ENCODE measurements at places on chromosomes 16 and 17.
A peak's percentile ranks its signal among the peaks of the same experiment; 100 is the strongest.

- no peak for DNase-seq
Measured at GRCh38 chr17:74736513-74737298, at the start of gene RAB37. Gene RAB37, plus strand, starts transcription at chr17:74737256. Its CDS starts 17 bp downstream, at chr17:74737273.

GRCh38 chr16:81143921-81144471 is 47.8 kb upstream of the GCSH start:
- no peak for DNase-seq

- DNase-seq: no peak
Measured at GRCh38 chr16:87505834-87506233, 13.0 kb upstream of the ZCCHC14 start.

DNA sequence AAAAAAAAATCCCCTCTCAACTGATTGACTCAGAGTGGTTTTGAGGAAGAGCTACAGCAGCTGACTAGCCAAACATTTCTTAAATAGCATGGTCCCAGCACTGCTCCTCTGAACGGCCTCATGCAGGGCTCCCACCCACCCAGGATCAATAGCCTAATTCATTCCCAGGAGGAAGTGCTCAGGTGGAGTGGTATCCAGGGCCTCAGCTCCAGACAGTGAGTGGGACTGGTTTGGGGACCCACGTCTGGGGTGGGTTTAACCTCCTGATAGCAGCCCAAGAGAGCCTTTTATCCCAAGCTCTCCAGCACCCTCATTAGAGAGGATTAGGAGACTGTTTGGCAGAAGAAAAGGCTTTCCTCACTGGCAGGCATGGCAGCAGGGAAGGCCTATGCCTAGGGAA is 68.5 kb upstream of the CDH5 start:
- no peak for DNase-seq

GRCh38 chr16:339680-340079 is 12.8 kb downstream of the AXIN1 start:
- no peak for DNase-seq

GRCh38 chr16:52384378-52384777 is 162.6 kb downstream of the TOX3 start:
- DNase-seq: no peak

- DNase-seq: no peak
Measured at GRCh38 chr17:27109346-27109745, 184.6 kb upstream of the WSB1 start.

DNA sequence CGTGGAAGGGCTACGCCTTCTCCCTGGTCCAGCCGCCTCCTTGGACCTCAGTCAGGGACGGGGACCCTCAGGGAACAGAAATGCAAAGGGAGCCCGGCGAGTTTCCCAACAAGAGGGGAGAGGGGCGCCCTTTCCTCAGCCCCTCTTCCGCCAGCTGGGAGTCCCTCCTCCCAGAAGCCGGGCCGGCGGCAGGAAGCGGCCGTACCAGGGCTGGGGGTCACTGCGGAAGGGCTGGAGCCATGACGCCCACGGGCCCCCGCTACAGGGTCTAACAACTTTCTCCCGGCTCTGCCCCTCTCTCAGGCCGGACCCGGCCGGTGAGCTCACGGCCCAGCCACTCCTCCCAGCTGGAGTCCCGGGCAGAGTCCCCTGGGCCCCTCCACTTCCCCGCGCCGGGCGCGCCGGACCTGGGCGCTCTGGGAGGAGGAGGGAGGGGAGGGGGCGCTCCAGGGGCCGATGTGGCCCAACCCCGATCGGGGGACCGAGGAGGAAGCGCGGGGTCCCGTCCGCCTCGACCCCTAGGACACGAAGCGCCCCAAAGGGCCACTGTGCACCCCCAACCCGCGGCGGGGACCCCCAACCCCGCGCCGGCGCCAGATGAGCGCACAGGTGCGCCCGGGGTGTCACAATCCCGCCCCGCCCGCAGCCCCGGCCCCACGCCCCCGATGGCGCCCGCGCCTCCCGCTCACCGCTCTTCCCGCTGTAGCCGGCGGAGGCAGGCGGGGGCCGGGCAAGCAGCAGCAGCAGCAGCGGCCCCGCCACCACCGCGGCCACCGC is 578 bp downstream of the PGAP6 start:
- no peak for DNase-seq

DNA sequence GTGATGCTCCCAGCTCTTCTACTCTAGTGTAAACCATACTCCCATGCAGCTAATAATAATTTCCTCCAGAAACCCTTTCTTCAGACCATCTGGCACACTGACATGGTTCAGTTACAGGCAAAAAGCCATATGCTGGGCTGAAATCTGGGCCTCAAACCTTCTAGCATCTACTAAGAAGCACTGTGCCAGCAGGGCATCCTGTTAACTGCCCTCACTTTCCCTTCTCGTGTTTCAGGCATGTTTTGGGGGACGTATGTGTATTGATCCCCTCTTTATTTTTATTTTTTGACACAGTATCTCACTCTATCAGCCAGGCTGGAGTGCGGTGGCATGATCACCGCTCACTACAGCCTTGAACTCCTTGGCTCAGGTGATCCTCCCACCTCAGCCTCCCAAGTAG is 33.3 kb downstream of the STAT5A start:
- DNase-seq: no peak

DNA sequence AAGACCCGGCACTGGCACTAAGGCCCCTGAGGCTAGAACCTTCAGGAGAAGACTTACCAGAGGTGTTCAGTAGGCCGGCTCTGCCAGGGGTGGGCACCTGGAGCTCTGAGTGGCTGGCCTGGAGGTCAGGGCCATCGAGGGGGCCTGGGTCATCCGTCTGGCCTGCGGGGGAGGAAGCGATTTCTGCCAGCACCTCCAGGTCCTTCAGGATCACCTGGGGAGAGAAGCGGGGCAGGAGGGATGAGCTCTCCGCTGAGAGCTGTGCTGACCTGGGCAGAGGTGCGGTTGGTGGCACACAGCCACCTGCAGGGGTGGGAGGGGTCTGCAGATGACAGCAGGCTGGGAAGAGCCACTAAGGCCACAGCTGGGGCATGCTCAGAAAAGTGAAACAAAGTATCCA is 56.6 kb downstream of the VAC14 start:
- no peak for DNase-seq

DNA sequence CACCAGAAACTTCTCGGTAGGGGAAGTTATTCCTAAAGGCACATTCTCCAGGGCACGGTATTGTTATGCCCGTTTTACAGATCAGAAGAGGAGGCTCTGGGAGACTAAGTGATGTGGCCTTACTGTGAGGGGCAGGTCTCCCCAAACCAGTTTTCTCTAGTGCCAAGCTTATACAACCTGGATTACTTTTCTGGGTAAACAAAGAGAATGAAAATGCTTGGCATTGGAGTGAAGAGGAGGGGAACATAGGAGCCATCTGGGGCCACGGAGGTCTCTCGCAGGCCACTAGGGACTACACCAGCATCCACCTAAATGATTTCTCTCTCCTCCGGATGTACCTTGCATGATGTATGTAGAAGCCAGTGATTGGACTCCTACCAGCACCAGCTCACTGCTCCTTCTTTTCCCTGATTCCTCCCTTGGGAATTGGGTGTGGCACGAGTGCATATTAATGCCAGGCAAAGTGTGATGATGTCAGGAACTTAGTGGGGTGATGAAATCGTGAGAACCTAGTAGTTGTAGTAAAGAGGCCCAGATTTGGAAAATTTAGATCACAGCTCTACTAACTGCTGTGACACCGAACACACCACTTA is 674 bp downstream of the TOM1L1 start:
- DNase-seq: no peak

GRCh38 chr16:87037012-87037411 is 280.2 kb downstream of the C16orf95 start:
- no peak for DNase-seq

GRCh38 chr16:62041401-62041800 is 5.2 kb upstream of the CDH8 start:
- peak; percentile 47 for DNase-seq

DNA sequence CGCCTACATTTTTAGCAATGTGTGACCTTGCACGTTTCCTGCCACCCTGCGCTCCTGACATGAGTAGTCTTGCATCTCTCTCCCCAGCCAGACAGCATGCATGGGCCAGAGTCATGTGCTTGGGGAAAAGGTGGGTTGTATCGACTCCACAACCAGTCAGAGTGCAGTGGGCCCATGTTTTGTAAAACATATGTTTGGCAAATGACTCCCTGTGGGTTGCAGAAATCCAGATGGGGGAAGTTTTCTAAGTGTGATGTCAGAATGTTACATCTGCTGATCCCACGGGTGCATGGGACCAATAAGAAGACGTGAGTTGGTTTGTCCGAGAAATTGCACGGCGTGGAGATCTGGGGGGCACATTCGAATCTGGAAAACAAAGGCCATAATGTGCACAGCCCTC is 147.1 kb downstream of the FOXL1 start:
- DNase-seq: no peak

DNA sequence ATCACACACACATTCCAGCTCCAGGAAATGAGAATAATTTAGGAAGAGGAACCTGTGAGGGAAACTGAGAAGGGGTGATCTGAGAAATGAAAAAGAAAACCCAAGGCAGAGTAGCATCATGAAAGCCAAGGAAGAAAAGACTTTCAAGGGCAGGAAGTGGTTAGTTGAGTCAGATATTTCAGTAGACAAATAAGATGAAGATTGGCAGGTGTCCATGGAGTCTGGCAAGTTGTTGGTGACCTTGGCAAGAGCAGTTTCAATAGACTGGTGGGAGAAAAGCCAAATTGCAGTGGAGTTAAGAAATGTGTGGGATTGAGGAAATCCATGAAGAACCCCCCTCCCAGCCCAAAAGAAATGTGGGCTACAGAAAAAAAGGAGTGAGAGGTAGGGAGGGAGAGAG is 10.7 kb downstream of the GNAO1 start:
- no peak for DNase-seq

- no peak for DNase-seq
Measured at GRCh38 chr16:48276102-48276501, 28.8 kb upstream of the ABCC11 start.

DNA sequence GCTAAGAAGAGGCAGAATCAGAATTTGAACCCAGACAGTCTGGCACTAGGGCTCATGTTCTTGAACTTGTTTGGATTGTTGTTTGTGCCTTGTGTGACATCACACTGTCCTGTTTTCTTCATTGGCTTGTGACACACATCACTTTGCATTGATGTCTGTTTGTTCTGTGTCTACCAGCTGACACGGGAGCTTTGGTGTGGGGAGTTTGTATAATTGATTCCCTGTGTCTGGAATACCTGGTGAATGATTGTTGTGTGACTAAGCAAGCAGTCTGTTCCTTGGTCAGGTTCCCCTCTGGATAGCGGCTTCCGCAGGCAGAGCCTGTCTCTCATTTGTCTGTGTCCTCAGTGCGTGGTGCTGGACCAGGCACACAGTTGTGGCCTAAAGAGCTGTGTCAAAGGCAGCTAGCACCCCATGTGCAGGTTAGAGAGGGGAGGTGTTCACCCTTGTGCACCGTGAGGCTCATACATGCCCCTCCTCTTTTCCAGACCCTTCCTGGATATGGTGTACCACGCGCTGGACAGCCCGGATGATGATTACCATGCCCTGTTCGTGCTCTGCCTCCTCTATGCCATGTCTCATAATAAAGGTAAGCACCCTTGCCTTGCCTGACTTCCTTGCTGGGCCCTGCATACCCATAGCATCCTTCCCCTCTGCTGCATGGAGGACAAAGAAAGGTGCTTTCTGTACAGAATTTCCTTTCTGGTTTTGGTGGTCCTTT is 80.1 kb downstream of the CLEC16A start:
- no peak for DNase-seq

DNA sequence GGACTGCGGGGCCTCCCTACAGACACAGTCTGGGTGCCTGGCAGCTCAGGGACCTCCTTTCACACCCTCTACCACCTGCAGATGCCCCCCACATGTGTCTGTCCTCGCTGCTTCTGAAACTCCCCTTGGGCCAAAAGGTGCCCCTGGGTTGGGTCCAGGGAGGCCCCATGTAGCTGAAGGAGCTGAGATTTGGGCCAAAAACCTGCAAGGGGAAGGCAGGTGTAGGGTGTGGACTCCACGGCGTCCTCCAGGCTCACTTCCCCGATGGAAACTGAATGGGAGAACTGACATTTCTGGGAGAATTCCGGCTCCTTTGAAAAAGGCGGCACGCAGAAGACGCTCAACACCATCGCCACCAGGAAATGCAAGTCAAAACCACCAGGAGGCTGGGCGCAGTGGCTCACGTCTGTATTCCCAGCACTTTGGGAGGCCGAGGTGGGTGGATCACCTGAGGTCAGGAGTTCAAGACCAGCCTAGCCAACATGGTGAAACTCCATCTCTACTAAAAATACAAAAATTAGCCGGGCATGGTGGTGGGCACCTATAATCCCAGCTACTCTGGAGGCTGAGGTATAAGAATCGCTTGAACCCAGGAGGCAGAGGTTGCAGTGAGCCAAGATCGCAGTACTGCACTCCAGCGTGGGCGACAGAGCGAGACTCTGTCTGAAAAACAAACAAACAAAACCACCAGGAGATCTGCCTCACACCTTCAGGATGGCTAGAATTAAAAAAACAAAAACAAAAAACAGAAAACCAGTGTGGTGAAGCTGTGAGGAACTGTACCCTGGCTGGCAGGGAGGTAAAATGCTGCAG is 13.2 kb upstream of the BAIAP2 start:
- DNase-seq: no peak

DNA sequence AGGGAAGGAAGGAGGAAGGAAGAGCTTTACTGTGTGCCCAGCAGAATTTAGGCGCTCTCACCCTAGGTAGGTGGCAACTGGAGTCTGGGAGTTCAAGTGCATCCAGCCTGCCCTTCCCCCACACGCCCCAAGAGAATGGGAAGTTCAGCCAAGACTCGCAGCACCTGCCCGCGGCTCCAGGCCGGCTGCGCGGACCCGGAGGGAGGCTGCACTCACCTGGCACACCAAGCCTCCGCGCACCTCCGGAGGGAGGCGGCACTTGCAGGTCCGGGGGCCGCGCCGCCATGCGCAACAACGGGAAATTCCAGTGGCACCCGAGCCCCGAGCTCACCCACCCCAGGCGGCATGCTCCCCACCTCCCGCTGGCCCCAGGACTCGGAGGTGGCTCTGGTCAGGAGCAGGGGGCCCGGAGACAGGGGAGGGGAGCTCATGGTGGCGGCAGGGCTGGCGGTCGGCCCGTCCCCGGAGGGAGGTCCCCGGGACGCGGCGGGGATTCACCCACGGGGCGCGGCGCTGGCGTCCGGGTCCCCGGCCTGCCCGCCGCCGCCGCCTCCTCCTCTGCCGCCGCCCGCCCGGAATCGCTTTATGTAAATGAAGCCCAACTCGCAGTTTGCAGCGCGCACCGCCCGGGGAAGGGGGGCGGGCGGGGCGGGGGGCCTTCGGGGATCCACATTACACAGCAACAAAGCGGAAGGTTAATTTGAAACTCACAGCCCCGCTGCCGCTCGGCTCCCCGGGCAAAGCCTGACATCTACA is at the start of gene ZFHX3:
Gene ZFHX3, minus strand, starts transcription at position 593 of the 756 bp plus-strand sequence. CDS start 87,983 bp downstream, outside the sequence.
- DNase-seq: no peak
